ENCODE measurements at places on chromosomes 12 and 14.

GRCh38 chr12:131138638-131139362 lies 185.1 kb downstream of the ADGRD1 start:
- no peak for DNase-seq

- DNase-seq = no peak
Measured at GRCh38 chr12:108418164-108418890, 79.2 kb upstream of the CMKLR1 start.

DNA sequence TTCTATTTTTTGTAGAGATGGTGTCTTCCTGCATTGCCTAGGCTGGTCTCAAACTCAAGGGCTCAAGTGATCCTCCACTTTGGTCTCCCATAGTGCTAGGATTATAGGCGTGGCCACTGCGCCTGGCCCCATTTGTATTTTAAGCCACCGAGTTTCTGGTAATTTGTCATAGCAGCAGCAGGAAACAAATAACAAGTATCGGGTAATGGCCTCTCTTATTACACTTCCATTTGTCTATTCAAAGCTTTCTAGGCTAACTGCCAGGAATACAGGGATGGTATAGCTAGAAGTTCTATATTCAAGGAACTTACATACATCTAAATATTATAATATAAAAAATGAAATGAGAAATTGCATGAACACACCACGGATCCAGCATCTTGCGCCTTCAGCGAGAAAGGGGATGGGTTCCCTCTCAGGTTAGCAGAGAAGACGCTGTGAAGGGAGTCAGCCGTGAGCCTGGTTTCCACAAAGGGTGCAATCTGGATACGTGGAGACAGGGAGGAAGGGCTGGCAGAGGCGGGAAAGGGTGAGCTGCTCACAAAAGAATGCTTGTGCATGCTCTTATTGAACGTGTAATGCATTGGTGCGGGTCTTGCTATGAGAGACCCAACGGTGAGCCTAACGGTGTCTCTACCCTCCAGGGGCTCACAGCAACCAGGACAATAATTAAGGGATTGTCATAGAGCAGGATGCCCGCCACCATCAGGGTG lies 9.5 kb downstream of the BDKRB1 start:
- DNase-seq = peak; percentile 21

- DNase-seq = no peak
Measured at GRCh38 chr14:25011095-25011494, 38.9 kb downstream of the STXBP6 start.

DNA sequence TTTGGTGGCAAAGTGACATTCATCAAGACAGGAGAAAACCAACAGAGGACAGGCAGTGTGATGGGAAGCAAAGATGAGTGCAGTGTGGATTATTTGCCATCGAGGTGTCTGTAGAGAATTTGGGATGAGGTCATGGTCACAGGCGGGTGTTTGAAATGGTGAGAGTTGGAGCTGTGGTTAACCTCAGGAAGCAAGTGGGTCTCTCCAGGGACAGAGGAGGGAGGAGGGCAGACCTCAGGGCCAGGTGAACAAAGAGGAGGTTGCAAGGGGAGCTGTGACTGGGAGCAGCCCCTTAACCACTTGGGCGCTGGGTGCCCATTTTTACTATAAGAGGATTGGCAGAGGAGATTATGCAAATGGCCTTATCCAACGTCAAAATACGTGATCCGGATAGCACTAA lies 7.0 kb downstream of the FZD10 start:
- DNase-seq = no peak

GRCh38 chr14:77908847-77909246 lies 108.9 kb downstream of the ADCK1 start:
- DNase-seq = no peak

GRCh38 chr12:51395283-51396230 lies 4.4 kb upstream of the GALNT6 start:
- DNase-seq = no peak

- no peak for DNase-seq
Measured at GRCh38 chr12:94157981-94158411, 9.6 kb downstream of the PLXNC1 start.

- DNase-seq = no peak
Measured at GRCh38 chr12:115109863-115110262, 425.9 kb upstream of the TBX3 start.

GRCh38 chr14:66487164-66487563 lies 993 bp downstream of the CCDC196 start:
- no peak for DNase-seq

DNA sequence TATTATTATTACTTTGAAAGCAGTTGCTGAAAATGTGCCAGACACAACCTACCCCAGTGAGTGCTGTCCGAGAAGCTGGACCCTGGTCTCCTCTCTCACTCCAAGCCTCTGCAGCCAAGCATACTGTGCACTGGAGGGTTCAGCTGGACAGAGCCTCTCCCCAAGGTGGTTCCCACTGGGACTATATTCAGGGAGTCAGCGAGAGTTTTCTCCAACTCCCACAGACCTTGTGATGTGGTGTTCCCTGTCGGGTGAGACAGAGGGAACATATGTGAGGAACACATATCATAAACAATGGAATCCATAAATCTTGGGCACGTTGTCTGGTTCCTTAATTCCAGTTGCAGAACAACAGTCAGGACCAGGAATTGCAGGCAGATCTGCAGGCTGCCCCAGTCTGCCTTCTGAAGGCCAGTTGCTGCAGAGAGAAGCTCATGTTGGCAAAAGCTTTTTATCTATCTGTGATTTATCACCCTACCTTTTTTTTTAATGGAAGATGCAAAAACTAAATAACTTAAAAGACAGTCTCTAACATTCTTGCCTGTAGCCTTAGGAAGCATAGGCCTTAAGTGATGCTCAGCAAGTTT lies 619.8 kb upstream of the TBX3 start:
- DNase-seq = peak; percentile 45

DNA sequence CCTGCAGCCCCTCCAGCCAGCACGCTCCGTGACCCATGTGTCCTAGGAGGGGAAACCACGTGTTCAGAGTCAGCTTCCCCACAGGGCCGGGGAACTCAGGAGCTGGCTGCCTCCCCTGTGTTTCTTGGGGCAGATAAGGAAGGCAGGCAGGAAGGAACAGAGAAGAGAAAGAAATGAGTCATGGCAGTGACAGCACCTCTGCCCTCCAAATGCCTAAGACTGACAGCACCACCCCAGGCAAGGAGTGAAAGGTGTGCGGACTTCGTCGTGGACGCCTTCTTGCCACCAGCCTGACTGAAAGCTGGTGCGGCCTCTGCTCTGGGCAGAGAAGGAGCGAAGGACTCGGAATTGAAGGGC lies 167.0 kb upstream of the FKBP4 start:
- DNase-seq = no peak

DNA sequence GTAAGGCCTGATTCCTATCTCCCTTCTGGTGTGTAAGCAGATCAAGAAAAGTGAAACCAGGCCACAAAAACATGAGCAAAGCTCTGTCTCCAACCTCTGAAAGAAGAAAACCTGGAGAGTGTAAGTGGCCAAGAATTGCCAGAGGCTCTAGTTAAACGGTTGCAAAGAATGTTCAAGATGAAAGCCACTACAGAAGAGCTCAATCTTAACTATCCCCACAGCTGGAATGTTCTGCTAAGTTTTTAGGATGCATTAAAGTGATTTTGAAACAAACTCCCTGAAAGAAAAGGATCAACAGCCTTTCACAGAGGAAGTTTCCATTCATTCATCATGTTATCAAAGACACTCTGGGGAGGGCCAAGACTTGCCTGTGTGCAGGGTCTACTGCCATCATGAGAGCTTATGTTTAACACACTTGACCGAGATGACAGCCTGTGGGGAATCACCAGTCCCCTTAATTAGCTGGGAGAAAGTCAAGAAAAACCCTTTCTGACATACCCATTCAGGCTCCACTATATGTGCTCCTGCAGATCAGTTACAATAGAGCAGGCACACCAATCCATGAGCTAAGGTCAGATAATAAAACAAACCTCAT lies 128.0 kb upstream of the OVCH1 start:
- DNase-seq = no peak

- no peak for DNase-seq
Measured at GRCh38 chr12:110508071-110508586, 6.0 kb downstream of the RAD9B start.

- DNase-seq = no peak
Measured at GRCh38 chr12:75831402-75831801, 200.2 kb downstream of the PHLDA1 start.

GRCh38 chr14:52046376-52046917 lies 22.4 kb downstream of the NID2 start:
- no peak for DNase-seq

DNA sequence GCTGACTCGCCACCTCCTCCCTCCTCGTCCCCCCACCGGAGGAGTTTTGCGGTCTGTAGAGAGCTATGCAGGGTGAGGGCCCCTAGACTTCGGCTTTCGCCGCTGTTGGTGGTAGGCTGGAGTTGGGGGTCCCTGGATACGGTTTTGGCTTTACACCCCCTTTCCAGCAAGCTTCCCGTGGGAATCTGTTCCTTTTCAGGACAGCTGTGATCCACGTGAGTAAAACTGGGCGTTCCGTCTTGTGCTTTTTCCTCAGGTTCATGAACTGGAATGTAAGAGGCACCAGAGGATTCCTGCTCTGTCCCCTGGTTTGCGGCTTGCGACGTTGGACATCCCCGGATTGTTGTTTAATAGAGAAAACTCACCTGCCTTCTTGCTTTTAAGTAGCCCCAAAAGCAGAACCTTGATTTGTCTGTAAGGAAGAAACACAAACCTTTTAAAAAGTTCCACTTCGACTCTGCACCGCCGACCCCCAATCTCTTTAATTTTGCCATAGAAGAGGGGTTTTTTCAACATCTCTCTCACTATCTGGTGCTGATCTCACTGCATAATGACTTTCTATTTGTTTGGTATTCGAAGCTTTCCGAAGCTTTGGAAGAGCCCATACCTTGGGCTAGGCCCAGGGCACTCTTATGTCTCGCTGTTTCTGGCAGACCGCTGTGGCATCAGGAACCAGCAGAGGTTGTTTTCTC lies 490 bp downstream of the PRORP start:
- no peak for DNase-seq

GRCh38 chr12:41881891-41882805 lies 262.5 kb downstream of the GXYLT1 start:
- no peak for DNase-seq

- DNase-seq = peak; percentile 55
Measured at GRCh38 chr12:85836197-85837090, at the start of gene RASSF9. RASSF9 (minus strand) TSS chr12:85836409; CDS start chr12:85836201, 208 bp downstream.

GRCh38 chr12:90301561-90302133 lies 593.0 kb upstream of the ATP2B1 start:
- no peak for DNase-seq

- no peak for DNase-seq
Measured at GRCh38 chr14:84929086-84929485, 600.9 kb upstream of the FLRT2 start.

- no peak for DNase-seq
Measured at GRCh38 chr14:24844011-24844410, 205.9 kb downstream of the STXBP6 start.

DNA sequence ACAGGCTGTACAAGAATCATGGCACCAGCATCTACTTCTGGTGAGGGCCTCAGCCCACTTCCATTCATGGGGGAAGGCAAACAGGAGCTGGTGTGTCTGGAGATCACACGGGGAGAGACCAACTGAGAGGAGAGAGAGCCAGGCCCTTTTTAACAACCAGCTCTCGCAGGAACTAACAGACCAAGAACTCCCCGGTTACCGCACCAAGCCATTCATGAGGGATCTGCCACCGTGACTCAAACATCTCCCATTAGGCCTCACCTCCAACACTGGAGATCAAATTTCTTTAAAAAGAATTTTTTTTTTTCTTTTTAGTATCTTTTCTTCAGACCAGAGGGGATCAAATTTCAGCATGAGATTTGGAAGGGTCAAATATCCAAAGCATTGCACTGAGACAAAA lies 16.7 kb upstream of the AQP2 start:
- no peak for DNase-seq

GRCh38 chr12:106300761-106301160 lies 1.8 kb upstream of the TCP11L2 start:
- DNase-seq = no peak

GRCh38 chr14:32667791-32668190 lies 270.9 kb upstream of the NPAS3 start:
- no peak for DNase-seq

DNA sequence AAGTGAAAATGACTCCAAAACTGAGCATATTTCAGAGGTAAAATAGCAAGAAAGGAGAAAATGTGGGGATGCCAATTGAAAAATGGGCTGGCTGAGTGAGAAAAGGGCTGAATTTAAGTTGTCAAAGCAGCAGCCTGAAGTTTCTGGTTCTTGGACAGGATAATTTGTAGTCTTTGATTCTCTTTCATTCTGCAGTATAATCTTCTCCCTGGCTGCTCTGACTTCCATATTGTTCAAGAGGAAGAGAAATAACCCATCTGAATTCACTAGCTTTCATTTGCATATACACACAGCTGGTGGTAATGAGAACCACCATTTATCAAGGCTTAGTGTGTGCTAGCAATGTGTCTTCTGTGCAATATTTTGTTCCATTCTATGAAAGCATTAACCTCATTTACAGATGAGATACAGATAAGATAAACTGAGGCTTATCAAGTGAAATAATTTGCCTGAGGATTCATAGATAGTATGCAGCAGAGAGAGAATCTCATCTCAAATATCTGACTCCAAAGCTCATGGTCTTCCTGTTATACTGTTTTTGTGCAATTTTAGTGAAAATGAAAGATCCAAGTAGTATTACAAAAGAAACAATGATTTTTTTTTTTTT lies 184.2 kb downstream of the TMTC2 start:
- DNase-seq = no peak

DNA sequence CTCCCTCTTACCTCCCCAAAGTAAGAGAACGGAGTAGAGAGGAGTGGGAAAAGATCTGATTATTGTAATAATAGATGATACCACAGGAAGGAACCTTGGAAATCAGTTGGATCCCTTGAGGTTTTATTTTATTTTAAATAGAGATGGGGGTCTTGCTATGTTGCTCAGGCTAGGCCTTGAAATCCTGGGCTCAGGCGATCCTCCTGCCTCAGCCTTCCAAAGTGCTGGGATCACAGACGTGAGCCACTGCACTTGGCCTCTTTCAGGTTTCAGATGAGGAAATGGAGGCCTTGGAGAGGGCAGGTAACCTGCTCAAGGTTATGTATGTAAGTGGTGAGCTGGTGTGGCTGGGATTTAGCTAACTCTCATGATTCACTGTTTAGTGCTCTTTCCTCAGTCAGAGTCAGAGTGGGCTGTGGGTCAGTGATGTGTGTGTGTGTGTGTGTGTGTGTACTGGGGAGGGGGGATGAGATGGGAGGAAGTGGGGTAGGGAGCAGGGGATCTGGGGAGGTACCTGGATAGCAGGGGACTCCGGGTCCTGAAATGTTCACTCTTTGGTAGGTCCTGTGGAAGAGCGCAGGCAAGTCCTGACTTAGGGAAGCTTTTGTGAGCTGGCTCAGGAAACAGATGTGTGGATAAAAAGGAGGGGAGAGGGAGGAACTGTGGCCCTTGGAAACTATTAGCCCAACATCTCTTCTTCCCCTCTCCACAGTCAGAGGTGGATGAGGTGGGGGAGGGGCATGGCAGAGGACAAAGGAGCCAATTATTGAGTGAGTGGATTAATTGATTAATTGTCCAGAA lies 4.7 kb upstream of the CISTR start:
- no peak for DNase-seq

Measured in adrenal gland (tissue), 19 donors.